DMS153 (cell line): ENCODE measurements at places on chromosomes 16 and 17.

DNA sequence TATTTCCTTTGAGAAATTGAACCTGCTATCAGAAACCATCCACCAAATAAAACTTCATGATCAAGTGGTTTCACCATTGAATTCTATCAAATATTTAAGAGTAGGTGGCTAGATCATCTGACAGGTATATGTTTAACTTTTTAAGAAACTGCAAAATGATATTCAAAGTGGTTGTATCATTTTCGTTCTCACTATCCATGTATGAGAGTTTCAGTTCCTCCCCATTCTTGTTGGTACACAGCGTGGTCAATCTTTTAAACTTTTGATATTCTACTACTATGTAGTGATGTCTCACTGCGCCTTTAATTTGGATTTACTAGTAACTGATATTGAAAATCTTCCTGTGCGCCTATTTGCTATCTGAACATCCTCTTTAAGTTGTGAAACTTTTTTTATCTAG, 163.7 kb downstream of the CYB561 start:
- DNase-seq: no peak

DNA sequence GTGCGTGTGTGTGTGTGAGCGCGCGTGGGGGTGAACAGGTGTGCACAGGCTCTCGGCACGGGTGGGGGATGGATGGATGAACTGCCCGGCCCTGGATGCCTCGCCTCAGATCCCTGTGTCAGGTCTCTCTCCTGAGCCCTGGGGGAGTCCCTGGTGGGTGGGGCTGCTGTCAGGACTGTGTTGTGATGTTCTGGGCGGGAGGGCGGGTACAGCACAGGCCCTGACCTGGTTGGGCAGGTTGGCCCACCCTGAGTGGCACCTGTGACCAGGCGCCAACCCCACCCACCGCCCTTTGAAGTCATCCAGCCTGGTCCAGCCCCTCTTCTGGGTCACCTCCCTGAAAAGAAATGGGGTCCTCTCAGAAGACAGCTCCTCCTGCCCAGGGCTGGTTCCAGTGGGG, 41.6 kb upstream of the TAC4 start:
- no peak for DNase-seq

GRCh38 chr17:39629898-39630297, 3.1 kb downstream of the PPP1R1B start:
- DNase-seq: no peak

DNA sequence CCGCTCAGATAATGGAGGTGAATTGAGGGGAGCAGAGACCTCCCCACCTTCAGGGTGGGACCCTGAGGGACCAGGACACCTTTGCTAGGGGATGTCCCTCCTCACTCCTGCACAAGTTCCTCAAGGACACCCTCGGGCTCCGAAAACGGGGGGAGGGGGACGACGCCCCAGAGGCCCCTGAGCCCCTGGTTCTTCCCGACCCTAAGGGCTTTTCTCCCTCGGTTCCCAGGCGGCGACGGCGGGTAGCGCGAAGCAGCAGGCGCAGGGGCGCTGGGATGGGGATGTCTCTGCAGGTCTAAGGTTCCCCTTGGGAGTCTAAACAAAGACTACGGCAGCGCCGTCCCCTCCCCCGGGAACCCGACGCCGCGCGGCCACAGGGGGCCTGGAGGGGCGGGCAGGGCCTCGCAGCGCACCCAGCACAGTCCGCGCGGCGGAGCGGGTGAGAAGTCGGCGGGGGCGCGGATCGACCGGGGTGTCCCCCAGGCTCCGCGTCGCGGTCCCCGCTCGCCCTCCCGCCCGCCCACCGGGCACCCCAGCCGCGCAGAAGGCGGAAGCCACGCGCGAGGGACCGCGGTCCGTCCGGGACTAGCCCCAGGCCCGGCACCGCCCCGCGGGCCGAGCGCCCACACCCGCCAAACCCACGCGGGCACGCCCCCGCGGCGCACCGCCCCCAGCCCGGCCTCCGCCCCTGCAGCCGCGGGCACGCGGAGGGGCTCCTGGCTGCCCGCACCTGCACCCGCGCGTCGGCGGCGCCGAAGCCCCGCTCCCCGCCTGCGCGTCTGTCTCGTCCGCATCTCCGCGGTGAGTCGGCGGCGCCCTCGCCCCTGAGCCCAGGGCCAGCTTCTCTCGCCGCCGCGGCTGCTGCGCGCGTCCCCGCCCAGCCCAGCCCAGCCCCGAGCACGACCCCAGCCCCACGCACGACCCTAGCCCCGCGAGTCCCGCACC, 36.7 kb upstream of the NDRG4 start:
- no peak for DNase-seq

DNA sequence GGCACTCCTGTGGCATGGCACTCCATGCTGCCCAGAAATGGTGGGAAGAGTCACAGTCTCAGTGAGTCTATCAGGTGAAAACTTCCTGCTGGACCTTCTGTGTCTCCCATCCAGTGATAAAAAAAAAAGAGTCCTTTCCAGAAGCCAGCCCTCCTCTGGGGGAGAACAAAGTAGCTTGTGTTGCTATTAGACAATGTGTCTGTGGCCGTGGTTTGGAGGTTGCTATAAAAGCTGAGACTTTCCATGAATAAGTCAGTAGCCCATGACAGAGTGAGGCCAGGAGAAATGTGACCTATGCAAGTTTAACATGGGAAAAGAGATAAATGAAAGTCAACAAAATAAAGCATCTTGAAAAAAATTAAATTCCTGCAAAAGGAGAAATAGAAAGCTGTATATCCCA, 250.7 kb upstream of the MON1B start:
- no peak for DNase-seq

GRCh38 chr17:9162275-9162985, 141.1 kb downstream of the NTN1 start:
- no peak for DNase-seq

DNA sequence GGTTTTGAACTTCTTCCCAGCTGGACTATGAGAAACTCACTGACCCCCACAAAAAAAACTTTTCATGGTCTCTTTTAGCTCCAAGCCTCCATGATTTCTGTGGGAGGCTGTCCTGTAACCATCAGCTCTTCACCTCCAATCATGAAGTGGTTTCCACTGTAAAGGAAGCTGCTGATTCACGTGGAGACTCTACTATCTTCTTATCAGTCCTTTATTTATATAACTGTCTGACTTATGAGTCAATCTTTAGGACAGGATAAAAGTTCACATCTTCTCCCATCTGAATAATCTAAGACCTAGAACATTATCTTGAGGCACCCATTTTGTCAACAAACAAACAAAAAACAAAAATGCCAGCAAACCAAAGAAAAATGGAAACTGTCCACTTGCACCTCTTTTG, 409.9 kb downstream of the SLC39A11 start:
- DNase-seq: no peak

DNA sequence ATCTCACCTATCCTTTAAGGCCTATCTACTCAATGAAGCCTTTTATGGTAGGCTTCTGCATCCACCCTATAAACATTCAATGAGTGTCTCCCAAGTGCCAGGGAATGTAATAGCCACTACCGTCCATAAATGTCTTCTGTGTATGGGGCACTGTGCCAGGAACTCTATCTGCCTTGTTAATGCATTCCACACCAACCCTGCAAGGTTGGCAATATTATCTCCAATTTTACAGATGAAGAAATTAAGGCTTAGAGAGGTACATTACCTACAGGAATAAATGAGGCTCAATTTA, 20.0 kb downstream of the MAP3K14 start:
- no peak for DNase-seq

GRCh38 chr17:28521311-28522085, 15.3 kb downstream of the FOXN1 start:
- DNase-seq: no peak

DNA sequence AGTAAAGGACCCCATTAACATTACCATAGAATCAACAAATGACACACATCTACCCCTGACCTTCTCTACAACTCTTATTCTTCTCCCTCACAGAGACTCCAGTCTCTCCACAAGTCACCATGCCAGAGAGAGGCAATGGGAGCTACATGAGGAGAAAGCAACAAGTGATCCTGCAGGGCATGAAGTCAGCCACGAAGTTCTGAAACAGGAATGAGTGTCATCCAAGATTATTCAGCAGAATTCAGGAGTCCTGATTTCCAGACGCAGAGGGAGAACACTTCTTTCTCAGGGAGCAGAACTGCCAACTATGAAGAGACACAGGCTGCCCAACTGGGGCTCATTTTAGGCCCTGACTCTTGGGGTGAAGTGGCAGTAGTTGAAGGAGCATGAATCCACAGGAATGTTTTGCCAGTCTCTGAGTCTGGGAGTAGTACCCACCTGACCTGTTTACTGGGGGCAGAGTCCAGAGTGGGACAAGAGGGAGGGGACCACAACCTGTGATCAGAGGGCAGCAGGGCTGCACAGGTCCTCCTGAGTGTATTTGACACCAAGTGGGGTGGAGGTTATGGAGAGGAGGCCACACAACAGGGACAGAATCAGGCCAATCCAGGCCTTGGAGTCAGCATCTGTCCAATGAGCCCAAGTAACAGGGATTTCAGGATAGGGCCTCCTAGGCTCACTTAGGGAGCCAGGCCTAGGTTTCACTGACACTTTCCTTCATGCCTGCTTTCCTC, 2.4 kb upstream of the MTMR4 start:
- no peak for DNase-seq

DNA sequence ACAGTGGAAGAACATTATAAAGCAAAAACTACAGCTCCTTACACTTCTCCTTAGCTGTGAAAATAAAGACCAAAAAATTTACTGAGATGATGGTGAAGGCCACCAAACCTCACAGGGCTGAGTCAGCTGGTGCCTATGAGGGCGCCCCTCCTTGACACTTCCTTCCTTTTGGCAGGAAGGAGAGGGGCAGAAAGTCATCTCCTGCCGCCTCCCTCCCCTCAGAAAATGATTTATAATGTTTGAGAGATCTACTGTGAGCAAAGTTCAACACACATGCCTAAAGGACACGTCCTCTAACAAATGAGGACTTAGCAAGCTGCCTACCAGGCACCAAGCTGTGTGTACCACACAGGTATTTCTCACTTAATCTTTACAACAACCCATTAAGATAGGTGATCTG, 245.7 kb downstream of the PRKCA start:
- no peak for DNase-seq

DNA sequence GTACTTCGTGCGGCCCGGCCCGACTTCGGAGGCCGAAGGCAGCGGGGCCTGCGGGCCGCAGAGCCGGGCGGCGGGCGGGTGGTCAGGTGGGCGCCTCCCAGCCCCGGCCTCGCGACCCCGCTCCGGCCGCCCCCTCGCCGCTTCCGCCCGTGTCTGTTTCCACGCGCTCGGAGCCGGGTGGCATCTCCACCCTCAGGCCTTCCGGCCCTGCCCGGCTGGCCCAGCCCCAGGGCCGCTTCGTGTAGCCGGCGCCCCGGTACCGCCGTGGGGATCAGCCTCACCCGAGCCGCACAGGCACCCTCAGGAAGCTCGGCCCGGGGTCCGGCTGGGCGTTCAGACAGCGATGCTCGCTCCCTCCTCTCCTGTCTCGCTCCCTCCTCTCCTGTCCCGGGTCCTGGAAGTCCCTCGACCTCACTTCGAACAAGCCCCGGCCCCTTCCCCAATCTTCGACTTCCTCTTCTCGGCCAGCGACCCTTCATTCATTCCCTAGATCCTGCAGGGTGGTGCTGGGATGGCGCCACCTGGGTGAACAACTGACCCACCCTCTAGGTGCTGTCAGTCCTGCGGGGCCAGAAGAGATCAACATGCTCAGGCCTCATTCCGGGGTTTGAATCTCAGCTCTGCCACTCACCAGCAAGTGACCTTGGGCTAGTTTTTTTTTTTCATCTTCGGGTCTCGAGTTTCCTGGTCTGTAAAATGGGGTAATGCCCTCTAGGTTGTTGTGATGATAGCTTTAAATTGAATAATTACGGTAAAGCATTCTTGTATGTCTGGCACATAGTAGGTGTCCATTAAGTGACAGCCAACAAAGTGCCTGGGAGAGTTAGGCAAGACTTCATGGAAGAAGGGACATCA, 610 bp downstream of the VPS4A start:
- DNase-seq: no peak

- DNase-seq: no peak
Measured at GRCh38 chr16:85473323-85473722, 139.8 kb upstream of the GSE1 start.

DNA sequence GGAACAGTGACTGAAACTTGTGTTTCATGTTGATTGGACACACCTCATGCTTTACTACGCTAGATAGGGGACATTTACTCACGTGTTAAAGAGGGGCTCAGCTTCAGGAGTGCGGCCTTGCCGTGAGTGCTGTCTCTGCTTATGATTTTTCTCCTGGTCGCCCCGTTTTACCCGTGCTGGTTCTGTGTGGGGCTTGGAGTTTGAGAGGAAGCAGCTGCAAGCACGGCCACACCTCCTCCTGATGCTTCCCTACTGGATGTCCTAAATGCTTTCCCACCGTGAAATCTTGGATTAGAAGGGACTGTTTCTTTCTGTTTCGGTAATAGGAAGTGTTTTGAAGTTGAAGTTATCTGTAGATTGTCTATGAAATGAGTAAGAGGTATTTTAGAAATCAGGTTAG, 54.0 kb upstream of the ZNF750 start:
- DNase-seq: no peak

GRCh38 chr17:65626451-65626850, 65.0 kb upstream of the AXIN2 start:
- DNase-seq: no peak

GRCh38 chr17:73308017-73308823, 3.6 kb downstream of the CDC42EP4 start:
- DNase-seq: no peak

- no peak for DNase-seq
Measured at GRCh38 chr17:46027048-46027975, 28.3 kb downstream of the STH start.

DNA sequence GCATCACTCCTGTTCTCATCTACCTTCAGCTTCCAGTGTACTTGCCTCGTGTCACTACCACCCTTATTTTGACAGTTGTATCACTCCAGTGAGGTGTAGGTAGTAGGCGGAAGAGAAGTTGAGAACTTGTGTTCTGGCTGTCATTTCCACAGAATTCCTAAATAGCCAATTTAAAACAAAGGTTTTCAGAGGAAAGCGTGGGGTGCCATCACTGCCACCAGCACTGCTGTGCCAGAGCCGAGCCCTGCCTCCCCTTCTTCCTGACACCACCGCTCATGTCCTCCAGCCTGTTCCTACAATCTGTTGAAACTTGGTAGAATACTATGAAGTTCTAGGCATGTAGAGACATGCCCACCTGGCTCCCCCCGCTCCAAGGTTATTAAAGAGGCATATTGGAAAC, 215.8 kb downstream of the TANC2 start:
- DNase-seq: no peak

GRCh38 chr16:87931504-87931903, 4.8 kb downstream of the CA5A start:
- DNase-seq: peak; percentile 43

- DNase-seq: no peak
Measured at GRCh38 chr16:52799149-52799548, 252.2 kb upstream of the TOX3 start.

- DNase-seq: no peak
Measured at GRCh38 chr17:61621317-61621716, 30.3 kb upstream of the NACA2 start.

GRCh38 chr17:9022573-9023391, 1.5 kb downstream of the NTN1 start:
- DNase-seq: no peak

GRCh38 chr17:30395398-30396022, 16.8 kb downstream of the CPD start:
- DNase-seq: peak; percentile 44
